ENCODE measurements at places on chromosomes 13 and 19. TPM values are rescaled to one million over a fixed set of nuclear protein-coding genes. Genes with fewer than 3 reads are reported as not detected.

The ZNF525 gene
- 4.3 TPM for total RNA-seq

The TMEM143 gene
- total RNA-seq: 108 TPM

The FCGBP gene
- total RNA-seq: 4.1 TPM

The RGS9BP gene
- total RNA-seq: 8.6 TPM

The CFAP97D2 gene
- total RNA-seq: not detected

The RDH8 gene
- not detected for total RNA-seq

The ZNF578 gene
- 2.4 TPM for total RNA-seq

The COL5A3 gene
- 8.7 TPM for total RNA-seq

The CYP2F1 gene
- total RNA-seq: not detected

The BICRA gene
- total RNA-seq: 7.8 TPM

The MAG gene
- total RNA-seq: not detected

The EHD2 gene
- 48.2 TPM for total RNA-seq

The SPTBN4 gene
- total RNA-seq: 6.1 TPM

The SLC25A41 gene
- total RNA-seq: 0.16 TPM

The TNNI3 gene
- total RNA-seq: 7,701 TPM

The GNA15 gene
- 1.2 TPM for total RNA-seq

The GALP gene
- total RNA-seq: not detected

The RASIP1 gene
- total RNA-seq: 13.9 TPM

The TECR gene
- 69.3 TPM for total RNA-seq

The CGB1 gene
- total RNA-seq: not detected

The S1PR5 gene
- total RNA-seq: 0.11 TPM

The NRTN gene
- total RNA-seq: 22.8 TPM

The ZNF69 gene
- 5.2 TPM for total RNA-seq

The APC2 gene
- total RNA-seq: 0.22 TPM

The C19orf33 gene
- 1.6 TPM for total RNA-seq

The IZUMO1 gene
- total RNA-seq: 0.60 TPM

The DHRS12 gene
- 10.3 TPM for total RNA-seq

The NANOS3 gene
- 1.3 TPM for total RNA-seq

The NAT14 gene
- 5.2 TPM for total RNA-seq

The NPAS1 gene
- not detected for total RNA-seq

The CSNK1G2 gene
- total RNA-seq: 24.5 TPM

The RNF113B gene
- not detected for total RNA-seq

The KLF1 gene
- not detected for total RNA-seq

The ZNF682 gene
- total RNA-seq: 6.4 TPM

The CEBPG gene
- 13.0 TPM for total RNA-seq
